ENCODE measurements at places on chromosomes 3 and 15.

DNA sequence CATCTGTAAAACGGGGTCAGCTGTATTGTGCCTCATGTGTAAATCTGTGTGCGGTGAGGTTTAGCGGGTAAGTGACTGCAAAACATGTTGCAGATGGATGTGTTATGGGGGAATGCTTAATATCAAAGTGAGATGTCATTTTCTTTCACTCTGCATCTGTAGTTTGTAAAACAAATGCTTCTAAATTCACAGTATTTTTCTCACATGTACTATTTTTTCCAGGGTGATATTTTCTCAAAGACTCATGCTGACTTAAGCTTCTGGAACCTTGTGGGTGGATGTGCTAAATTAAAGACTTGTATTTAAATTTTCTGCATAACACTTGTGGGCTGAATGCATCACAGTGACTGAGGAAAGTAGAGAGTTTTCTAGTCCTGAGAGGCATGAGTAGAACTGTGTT, 115.2 kb upstream of the TP63 start:
- no peaks in the 10 kb centered on the region for H3K27me3 ChIP-seq
- no peaks in the 10 kb centered on the region for H3K4me1 ChIP-seq
- no peak overlapping the region for H3K4me3 ChIP-seq
- H3K27ac ChIP-seq = no peak overlapping the region
- peak; percentile 72 for DNase-seq
- no peaks in the 10 kb centered on the region for H3K36me3 ChIP-seq

DNA sequence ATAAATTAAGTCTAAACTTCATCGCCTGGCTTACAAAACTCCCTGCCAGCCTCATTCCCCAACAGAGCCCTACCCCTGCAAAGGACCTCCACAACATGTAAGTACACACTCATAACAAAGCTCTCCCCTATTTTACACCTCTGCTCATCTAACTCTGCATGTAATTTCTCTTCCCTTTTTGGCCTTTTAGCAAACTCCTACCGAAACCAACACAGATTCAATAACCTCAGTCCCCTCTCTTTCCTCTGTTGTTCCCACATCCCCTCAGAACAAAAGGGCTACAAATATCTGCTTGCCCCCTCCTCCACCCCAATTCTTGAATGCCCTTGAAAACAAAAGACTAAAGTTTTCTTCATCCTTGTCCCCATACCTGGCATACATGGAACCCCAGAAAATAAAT, 662 bp downstream of the UBL7 start:
- H3K27me3 ChIP-seq = no peaks in the 10 kb centered on the region
- peak overlapping the region; percentile 99 for H3K4me3 ChIP-seq
- H3K27ac ChIP-seq = peak overlapping the region; percentile 79
- peak; percentile 80 for DNase-seq
- H3K36me3 ChIP-seq = peaks cover 7% of the 10 kb centered on the region
- H3K4me1 ChIP-seq = peaks cover 13% of the 10 kb centered on the region

- H3K27me3 ChIP-seq = no peaks in the 10 kb centered on the region
- DNase-seq = no peak
- peaks cover 7% of the 10 kb centered on the region for H3K4me1 ChIP-seq
- peaks cover 18% of the 10 kb centered on the region for H3K36me3 ChIP-seq
- no peak overlapping the region for H3K4me3 ChIP-seq
- H3K27ac ChIP-seq = no peak overlapping the region
Measured at GRCh38 chr15:63364399-63365272, 17.0 kb downstream of the CA12 start.

DNA sequence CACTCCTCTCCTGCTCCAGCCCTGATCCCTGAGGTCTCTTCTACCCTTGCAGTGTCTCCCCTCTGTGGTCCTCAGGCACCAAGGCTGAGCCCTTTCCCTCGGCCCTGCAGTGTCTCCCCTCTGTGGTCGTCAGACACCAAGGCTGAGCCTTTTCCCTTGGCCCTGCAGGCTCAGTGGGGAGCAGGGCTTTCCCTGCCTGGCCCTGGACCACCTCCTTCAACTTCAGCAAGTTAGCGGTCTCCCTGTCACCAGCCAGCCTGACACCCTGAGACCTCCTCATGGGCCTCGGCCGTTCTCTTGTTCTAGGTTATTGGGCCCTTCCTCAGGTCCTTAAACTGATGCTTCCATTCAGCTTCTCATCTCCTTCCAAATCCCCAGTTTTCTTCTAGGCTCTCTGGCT, 4.3 kb downstream of the NRROS start:
- peaks cover 5% of the 10 kb centered on the region for H3K27me3 ChIP-seq
- no peaks in the 10 kb centered on the region for H3K36me3 ChIP-seq
- H3K4me1 ChIP-seq = peaks cover 5% of the 10 kb centered on the region
- H3K4me3 ChIP-seq = no peak overlapping the region
- DNase-seq = no peak
- no peak overlapping the region for H3K27ac ChIP-seq

GRCh38 chr15:67531379-67531914, 10.5 kb downstream of the C15orf61 start:
- no peaks in the 10 kb centered on the region for H3K27me3 ChIP-seq
- peaks cover 5% of the 10 kb centered on the region for H3K36me3 ChIP-seq
- peak; percentile 81 for DNase-seq
- peak overlapping the region; percentile 64 for H3K27ac ChIP-seq

- peak overlapping the region; percentile 92 for H3K4me3 ChIP-seq
- DNase-seq = peak; percentile 80
- peaks cover 26% of the 10 kb centered on the region for H3K4me1 ChIP-seq
Measured at GRCh38 chr3:168094580-168094876, 1.2 kb downstream of the GOLIM4 start.

- H3K4me1 ChIP-seq = peaks cover 5% of the 10 kb centered on the region
- H3K4me3 ChIP-seq = no peak overlapping the region
- no peak overlapping the region for H3K27ac ChIP-seq
- H3K27me3 ChIP-seq = no peaks in the 10 kb centered on the region
- no peaks in the 10 kb centered on the region for H3K36me3 ChIP-seq
Measured at GRCh38 chr3:46019707-46020106, 7.6 kb downstream of the XCR1 start.
